ENCODE measurements at places on chromosomes 5 and 9.

DNA sequence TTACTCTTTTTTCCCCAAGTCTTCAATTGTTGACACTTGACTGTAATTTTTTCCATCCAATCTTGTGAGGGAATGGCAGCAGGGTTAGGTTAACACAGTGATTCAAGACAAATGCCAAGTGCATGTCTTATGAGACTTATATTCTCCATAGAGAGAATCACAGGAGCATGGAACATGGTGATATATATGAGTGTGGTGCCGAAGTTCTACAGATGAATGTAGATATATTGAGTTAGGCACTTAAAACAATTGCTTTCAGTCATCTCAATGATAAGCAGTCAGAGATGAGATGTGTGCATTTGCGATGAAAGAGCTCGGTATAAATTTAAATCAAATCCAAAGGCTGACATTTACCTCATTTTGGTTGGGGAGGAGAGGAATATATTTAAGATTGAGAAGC, 211.2 kb downstream of the CDH10 start:
- DNase-seq, result no peak

GRCh38 chr5:35035271-35035670, 12.5 kb downstream of the AGXT2 start:
- no peak for DNase-seq

DNA sequence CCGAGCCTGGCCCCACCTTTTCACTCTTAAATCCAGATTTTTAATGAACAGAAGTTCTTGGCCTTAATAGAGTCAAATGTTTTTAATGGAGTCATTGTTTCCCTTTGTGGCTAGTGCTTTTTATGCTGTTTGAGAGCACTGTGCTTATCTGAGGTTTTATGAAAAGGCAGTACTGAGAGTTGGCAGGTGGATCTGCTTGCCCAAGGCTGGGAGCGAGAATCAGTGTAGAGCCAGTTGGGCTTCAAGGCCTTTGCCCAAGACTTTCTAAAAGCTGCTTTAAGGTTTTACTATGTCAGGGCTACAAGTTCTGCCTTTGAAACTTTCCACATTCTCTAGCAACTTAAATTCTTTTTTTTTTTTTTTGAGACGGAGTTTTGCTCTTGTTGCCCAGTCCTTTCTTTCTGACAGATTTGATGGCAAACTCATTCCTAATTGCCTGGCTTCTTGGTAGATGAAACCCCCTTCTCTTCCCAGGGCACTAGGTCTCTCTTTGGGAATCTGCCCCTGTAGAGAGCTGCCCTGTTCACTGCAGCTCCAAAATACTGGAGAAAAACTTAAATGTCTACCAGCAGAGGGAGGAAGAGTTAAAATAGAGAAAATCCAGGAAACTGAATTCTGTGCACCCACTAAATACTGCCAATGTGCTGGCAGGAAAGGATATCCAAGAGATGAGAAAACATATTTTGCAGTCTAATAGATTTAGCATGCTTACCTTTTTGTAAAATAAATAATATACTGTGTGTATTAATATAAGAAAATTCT, 36.9 kb upstream of the CDK20 start:
- DNase-seq, result no peak

- DNase-seq, result no peak
Observed at GRCh38 chr5:31992377-31992776, 181.7 kb downstream of the GOLPH3 start.

DNA sequence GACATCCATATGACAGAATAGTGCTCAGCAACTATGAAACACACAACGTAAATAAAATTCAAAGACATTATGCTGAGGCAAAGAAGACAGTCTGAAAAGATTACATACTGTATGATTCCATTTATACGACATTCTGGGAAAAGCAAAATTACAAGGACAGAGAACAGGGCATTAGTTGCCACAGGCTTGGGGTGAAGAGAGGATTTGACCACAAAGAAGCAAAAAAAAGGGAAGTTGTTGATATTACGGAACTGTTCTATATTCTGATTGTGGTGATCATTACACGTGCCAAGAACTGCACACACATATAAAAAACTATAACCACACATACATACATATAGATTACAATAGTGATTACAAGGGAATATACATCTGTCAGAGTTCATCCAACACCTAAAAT, 24.1 kb downstream of the CDK5RAP2 start:
- DNase-seq, result no peak

All from brain pericyte (primary cell).